ENCODE measurements at places on chromosomes 7 and 10.
A peak's percentile ranks its signal among the peaks of the same experiment; 100 is the strongest.

- DNase-seq: no peak
Measured at GRCh38 chr7:16015981-16016380, 329.5 kb upstream of the MEOX2 start.

DNA sequence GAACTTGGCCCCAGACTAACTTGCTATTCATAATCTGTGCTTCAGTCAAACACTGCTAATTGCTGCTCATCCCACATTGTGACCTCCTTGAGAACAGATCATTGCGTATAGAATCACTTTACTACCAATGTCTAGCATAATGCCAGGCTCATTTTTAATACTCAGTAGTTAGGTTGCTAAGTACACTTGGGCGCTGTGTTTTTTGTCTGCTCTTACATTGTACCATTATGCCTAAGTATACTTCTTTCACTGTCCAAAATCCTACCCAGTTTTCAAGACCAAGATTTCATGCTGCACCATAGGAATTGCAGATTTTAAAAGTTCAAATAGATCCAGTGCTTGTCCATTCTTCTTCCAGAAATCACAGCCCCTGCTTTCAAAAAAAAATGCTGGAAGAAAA is 32.8 kb upstream of the TMEM106B start:
- peak; percentile 38 for DNase-seq

DNA sequence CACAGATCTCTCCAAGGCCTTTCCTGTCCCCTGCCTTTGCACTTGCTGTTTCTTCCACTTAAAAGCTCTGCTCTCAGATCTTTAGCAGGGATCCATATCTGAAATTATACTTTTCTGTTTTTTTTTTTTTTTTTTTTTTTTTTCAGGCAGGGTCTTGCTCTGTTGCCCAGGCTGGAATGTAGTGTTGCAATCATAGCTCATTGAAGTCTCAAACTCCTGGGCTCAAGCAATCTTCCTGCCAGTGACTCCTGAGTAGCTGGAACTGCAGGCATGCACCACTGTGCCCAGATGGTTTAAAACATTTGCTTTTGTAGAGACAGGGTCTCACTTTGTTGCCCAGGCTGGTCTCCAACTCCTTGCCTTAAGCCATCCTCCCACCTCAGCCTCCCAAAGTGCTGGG is 5.0 kb upstream of the TSPAN15 start:
- DNase-seq: no peak

- no peak for DNase-seq
Measured at GRCh38 chr10:89369156-89370105, 8.4 kb upstream of the IFIT1B start.

GRCh38 chr7:33054261-33054964 is 8.2 kb downstream of the NT5C3A start:
- no peak for DNase-seq

GRCh38 chr7:47707583-47707982 is 125.7 kb upstream of the TNS3 start:
- no peak for DNase-seq

GRCh38 chr10:43254881-43255633 is 11.8 kb downstream of the RASGEF1A start:
- no peak for DNase-seq

GRCh38 chr10:89540420-89540949 is 5.1 kb upstream of the SLC16A12 start:
- no peak for DNase-seq

- DNase-seq: no peak
Measured at GRCh38 chr10:49057231-49057880, 58.0 kb downstream of the VSTM4 start.

DNA sequence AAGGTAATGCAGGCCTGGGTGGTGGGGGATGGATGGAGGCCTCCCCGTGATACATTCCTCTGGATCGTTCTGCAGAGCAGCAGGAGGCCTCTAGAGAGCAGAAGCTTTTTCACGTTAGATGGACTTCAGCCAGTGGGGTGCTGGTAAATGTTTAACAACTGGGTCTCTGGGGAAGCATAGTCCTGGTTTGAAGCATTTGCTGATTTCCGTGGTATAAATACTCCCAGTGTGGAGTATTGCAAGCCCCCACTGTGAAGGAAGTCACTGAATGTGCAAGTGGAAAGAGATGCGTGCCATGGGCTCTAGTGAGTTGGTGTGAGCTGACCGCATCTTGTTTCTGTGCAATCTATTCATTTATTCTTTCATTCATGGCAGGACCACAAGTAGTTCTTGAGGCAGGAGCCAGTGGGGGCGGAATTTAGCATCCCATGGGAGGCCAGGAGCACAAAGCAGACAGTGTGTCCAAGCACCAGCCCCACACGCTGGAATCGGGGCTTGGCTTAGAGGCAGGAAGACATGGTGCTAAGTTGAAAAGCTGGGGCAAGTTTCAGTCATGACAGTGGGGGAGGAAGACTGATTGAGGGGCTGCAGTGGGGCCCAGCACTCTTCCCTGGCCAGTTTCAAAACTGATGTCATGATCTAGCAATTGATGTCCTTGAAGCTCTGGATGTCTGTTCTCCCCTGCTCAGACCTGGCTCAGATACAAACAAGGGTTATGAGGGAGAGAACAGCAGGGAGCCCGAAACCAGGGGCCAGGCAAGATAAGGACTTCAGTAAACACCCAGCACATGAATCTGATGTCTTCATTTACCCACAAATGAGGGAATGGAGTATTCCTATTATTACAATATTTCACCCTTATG is 280.9 kb upstream of the LYZL1 start:
- no peak for DNase-seq

GRCh38 chr10:73983096-73984047 is 14.5 kb upstream of the VCL start:
- no peak for DNase-seq

DNA sequence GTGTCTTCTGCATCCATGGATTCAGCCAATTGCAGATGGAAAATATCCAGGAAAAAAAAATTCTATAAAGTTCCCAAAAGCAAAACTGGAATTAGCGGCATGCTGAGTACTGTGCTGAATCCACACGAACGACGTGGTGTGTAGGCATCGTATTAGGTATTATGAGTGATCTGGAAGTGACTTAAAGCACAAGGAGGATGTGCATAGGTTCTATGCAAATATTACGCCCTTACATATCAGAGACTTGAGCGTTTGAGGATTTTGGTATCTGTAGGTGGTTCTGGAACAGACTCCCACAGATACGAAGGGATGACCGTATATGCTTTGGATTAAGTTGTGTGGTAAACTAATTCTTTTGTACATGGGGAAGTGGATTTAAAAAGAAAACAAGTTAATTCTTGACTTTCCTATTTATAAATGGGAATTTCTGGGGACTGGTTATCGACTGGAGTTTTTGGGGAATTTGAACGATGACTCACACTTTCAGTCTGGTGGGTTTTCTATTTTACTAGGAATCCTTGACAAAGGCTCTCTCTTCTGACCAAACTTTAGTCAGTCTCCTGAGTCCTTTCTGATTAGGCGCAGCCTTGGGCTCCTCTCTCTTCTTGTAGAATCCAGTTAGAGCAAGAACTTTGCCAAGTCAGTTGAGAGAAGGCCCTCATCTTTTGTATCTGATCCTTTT is 5.4 kb upstream of the NUB1 start:
- no peak for DNase-seq

GRCh38 chr7:45434167-45434784 is 139.9 kb upstream of the ADCY1 start:
- DNase-seq: no peak

DNA sequence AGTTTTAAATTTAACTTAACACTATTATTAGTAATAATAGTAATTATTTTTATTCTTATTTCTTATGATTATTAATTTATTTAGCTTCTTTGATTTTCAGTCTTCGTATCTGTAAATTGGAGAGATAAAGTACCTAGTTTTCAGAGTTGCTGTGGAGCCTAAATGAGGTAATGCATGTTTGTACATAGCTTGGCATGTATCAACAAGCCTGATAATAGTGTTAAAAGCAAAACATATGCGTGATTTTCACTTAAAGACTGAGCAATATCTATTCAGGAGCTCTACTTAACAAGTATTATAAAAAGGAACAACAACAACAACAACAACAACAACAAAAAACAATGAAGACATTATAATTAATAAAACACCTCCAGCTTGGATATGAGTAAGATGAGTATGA is 12.4 kb downstream of the CALCR start:
- DNase-seq: no peak

GRCh38 chr10:80896076-80896475 is 358.4 kb downstream of the SH2D4B start:
- no peak for DNase-seq

GRCh38 chr7:122027058-122027457 is 117.0 kb downstream of the AASS start:
- no peak for DNase-seq

DNA sequence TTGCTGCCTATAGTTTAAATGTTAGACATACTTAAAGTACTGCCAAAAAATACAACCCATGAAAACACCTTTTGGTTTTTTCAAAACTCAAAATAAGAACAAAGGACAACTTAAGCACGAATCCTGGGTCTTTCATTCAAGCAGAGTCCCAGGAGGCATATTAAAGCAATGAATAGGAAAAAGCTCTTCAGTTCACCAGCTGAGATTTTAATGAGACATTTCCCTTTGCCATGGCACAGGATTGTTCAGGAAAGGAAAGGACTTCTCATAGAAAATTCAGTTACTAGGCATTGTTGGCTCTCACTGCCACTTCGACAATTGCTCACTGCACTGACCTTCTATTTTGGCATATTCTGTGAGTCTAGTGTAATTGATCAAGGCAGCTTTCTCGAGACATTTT is 133.5 kb upstream of the FEZF1 start:
- peak; percentile 80 for DNase-seq

All from NCI-H748 treated with DMSO at 0.1 percent for 48 hours (cell line).